Tongue (tissue), 3 donors: ENCODE measurements at places on chromosomes 6 and 20. TPM values are rescaled to one million over a fixed set of nuclear protein-coding genes. Genes with fewer than 3 reads are reported as not detected.

The SAPCD1 gene
- not detected for total RNA-seq

The TBX18 gene
- 18.1 TPM for total RNA-seq

The CLDN20 gene
- total RNA-seq = not detected

The PHACTR3 gene
- 8.5 TPM for total RNA-seq

The SIGLEC1 gene
- total RNA-seq = 2.2 TPM

The SEMG1 gene
- total RNA-seq = not detected
